Hepatocyte (in vitro differentiated cells): ENCODE measurements at places on chromosomes 5 and 9. TPM values are rescaled to one million over a fixed set of nuclear protein-coding genes. Genes with fewer than 3 reads are reported as not detected.

DNA sequence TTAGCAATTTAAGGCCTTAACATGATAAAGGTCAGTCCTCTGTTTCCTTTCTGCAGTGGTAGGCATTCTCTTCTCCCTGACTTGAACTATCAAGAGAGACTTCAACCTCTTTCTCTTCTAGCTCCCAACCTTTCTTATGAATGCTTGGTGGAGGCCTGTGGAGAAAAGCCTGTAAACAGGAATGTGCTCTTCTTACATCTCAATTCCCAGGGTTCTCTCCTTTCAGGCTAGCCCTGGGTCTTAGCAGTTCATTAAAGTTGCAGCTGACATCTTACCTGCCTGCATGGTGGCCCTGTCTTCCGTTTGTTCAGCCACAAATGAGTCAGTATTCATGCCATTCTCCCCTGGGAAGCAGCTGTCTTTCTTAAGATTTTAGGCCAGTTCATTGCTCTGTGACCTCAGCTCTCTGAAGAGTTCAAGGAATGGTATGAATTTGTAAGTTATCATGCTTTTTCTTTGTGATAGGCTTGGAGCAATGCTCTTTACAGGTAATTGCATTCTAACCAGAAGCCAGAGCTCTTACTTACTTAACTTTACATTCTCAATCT lies 77.8 kb downstream of the ADCY2 start:
- H3K4me3 ChIP-seq, result no peak overlapping the region
- DNase-seq, result no peak
- H3K4me1 ChIP-seq, result no peaks in the 10 kb centered on the region

- no peak overlapping the region for H3K27ac ChIP-seq
- no peak overlapping the region for H3K4me3 ChIP-seq
- no peak for DNase-seq
- no peaks in the 10 kb centered on the region for H3K4me1 ChIP-seq
- no peaks in the 10 kb centered on the region for H3K36me3 ChIP-seq
- peaks cover 11% of the 10 kb centered on the region for H3K27me3 ChIP-seq
Measured at GRCh38 chr9:113664181-113664875, 200.8 kb downstream of the RGS3 start.

- no peaks in the 10 kb centered on the region for H3K27me3 ChIP-seq
- no peaks in the 10 kb centered on the region for H3K36me3 ChIP-seq
- no peak for DNase-seq
- no peak overlapping the region for H3K4me3 ChIP-seq
- no peak overlapping the region for H3K27ac ChIP-seq
Measured at GRCh38 chr9:1207686-1208085, 157.5 kb downstream of the DMRT2 start.

The ACOT12 gene
- total RNA-seq, result 9.6 and 10.2 TPM in 2 replicates

GRCh38 chr5:30596495-30597064 lies 596.9 kb upstream of the CDH6 start:
- H3K4me3 ChIP-seq, result no peak overlapping the region
- H3K36me3 ChIP-seq, result no peaks in the 10 kb centered on the region
- H3K27ac ChIP-seq, result no peak overlapping the region

- H3K27ac ChIP-seq, result peak overlapping the region; percentile 36
- no peaks in the 10 kb centered on the region for H3K36me3 ChIP-seq
- H3K4me3 ChIP-seq, result no peak overlapping the region
- H3K4me1 ChIP-seq, result peaks cover 11% of the 10 kb centered on the region
Measured at GRCh38 chr9:91937056-91937455, 13.0 kb downstream of the ROR2 start.

The SH2D3C gene
- total RNA-seq, result 0.23 and 0.96 TPM in 2 replicates

DNA sequence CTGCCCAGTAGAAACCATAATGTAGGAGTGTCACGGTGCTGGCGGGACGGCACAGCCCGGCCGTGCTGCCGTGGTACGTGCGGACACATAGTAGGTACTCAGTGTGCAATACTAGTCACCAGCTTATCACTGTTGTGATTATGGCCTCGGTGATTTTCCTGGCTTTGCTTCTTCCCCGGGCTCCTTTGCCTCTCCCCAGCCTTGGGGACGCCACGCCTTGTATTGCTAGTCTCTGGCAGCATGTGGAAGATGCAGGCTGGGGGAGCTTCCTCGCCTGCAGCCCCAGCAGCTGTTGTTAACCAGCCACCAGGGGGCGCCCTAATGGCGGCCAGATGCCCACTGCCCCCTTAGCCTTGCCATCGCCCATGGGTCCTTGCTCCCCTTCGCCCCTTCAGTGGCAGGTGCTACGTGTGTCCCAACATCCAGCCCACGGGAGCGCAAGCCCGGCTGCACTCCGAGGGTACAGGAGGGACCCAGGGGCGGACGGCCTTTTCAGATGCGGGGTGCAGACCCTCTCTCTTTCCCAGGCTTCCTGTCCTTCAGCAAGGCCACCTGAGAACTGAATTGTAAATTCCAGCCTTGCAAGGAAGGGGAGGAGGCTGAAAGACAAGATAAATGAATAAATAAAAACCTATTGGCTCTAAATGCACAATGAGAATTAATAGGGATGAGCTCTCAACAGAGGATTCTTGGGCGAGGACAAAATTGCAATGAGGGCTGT lies 8.0 kb downstream of the NTNG2 start:
- no peak overlapping the region for H3K4me3 ChIP-seq
- H3K36me3 ChIP-seq, result no peaks in the 10 kb centered on the region
- H3K27ac ChIP-seq, result no peak overlapping the region
- peak; percentile 68 for DNase-seq
- H3K4me1 ChIP-seq, result no peaks in the 10 kb centered on the region
- peaks cover 42% of the 10 kb centered on the region for H3K27me3 ChIP-seq

DNA sequence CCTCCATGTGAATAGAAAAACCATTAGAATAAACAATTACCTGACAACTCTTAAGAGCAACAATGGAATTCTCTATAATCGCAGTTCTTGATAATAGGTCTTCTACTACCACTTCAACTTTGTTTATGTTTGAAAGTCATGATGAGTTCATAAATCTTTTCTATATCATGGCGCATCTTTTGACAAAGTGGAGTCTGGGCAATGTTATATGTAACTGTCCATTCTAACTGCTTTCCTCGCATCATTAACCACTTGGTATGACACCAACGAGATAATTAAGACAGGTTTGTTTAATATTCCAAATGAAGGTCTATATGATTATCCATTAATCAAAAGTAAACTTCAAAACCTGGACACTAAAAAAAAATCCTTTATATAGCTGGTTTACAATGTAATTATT lies 272.0 kb downstream of the DENND1A start:
- no peak overlapping the region for H3K4me3 ChIP-seq
- no peaks in the 10 kb centered on the region for H3K4me1 ChIP-seq
- peaks cover 4% of the 10 kb centered on the region for H3K27me3 ChIP-seq
- no peak overlapping the region for H3K27ac ChIP-seq
- no peak for DNase-seq
- no peaks in the 10 kb centered on the region for H3K36me3 ChIP-seq

DNA sequence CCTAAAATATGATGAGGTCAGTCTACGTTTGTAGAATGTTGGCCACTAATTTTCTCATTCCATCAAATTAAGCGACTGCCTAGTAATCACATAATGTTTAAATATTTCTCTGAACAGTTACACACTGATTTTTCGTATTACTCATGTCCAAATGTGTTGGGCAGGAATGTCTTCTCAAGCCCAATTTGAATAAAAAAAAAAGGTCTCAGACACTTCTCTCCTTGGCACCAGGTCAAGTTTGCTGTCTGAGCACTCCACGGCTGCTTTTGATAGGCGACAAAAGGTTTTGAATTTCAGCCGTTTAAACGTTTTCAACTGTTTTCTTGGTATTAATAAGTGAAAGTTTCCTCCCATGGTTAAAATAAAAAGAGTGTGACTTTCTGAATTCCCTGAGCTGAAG lies 542.1 kb downstream of the IRX1 start:
- H3K27me3 ChIP-seq, result no peaks in the 10 kb centered on the region
- no peak for DNase-seq
- H3K4me3 ChIP-seq, result no peak overlapping the region
- H3K36me3 ChIP-seq, result no peaks in the 10 kb centered on the region
- no peak overlapping the region for H3K27ac ChIP-seq
- H3K4me1 ChIP-seq, result no peaks in the 10 kb centered on the region

GRCh38 chr5:107764976-107765804 lies 94.5 kb upstream of the EFNA5 start:
- H3K27ac ChIP-seq, result no peak overlapping the region
- no peaks in the 10 kb centered on the region for H3K27me3 ChIP-seq
- H3K4me1 ChIP-seq, result peaks cover 8% of the 10 kb centered on the region
- no peak for DNase-seq
- no peak overlapping the region for H3K4me3 ChIP-seq

The BNC2 gene
- 16.5 and 20.7 TPM in 2 replicates for total RNA-seq

DNA sequence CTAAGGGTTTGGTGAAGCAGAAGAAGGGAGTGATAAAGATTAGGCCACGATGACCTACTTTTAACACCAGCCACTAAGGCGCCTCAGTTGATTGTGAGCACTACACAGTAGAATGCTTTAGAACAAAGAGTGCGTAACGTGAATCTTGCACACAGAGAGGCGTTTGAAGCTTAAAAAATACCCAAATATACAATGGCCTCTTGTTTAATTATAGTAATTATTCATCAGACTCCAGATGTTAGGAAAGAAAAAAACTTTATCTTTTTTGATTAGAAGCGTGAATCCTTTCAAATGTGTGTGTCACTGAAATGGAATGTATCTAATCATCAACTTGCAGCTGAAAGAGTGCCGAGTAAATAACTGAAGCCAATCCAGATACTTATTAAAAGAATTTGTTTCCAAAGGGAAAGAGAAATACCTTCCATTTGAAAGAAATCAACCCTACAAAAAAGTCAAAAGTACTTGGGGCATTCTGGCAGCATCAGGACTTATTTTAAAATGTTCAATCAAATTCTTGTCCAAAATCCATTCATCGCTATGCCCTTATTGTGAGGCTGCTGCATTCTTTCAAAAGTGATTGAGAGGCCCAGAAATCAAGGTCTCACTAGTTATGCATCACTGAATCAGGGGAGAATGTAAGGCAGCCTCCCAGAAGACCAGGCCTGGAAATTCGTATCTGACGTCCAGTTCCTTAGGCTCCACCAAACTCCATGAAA lies 337.5 kb downstream of the ZNF608 start:
- H3K27me3 ChIP-seq, result no peaks in the 10 kb centered on the region
- H3K4me3 ChIP-seq, result no peak overlapping the region
- no peaks in the 10 kb centered on the region for H3K4me1 ChIP-seq
- DNase-seq, result no peak

- no peaks in the 10 kb centered on the region for H3K27me3 ChIP-seq
- no peak overlapping the region for H3K4me3 ChIP-seq
- peaks cover 13% of the 10 kb centered on the region for H3K4me1 ChIP-seq
- peak overlapping the region; percentile 5 for H3K27ac ChIP-seq
Measured at GRCh38 chr9:33297432-33297831, 7.1 kb downstream of the NFX1 start.
